ENCODE measurements at places on chromosomes 11 and 22.

- no peak for DNase-seq
These were observed 115.5 kb downstream of the TEAD1 start for GRCh38 chr11:12789596-12790215.

DNA sequence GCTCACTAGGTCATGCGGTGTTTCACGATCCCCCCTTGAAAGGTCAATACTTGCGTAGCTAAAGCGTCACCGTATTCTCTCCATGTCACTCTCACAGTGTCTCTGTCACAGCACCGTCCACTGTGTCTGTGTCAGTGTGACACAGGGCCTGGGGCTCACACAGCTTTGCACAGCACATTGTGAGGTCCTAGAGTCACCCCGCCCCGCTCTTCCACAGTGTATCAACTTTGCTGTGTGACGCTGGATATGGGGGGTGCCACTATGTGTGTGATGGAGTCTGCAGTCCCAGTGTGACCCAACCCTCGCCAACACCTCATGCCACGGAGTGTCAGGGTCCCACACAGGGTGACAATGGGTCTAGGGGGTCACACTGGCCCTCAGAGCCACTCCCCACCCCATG is 583 bp downstream of the P4HA3 start:
- DNase-seq: no peak

DNA sequence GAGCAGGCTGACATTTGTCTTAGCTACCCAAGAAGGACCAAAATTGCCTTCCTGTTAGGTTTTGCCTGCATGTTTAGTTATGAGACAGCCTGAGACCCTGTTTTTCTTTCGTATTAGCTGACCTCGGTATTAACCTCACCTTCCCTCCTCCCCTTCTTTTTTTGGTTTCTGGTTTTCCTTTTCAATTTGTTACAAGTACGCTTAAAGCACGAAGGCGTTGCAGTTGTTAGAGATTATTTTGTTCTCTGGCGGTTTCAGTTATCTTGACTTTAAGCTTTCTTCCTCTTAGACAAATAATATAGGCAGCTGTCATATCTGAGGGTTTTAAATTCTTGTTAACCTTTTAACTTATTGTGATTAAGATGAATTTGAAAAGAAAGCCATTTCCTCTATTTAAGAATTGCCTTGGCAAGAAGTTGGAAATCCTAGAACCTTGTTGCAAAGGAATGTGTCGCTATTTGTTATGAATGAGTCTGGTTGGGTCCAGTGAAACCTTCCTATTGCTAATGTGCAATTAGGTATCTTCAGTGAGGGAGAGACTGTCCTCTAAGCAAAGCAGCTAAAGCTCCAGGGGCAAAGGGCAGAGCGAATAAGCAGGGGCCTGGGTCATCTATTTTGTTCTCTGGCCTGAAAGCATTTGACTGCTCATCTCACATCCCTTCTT is 45.7 kb downstream of the PACS1 start:
- no peak for DNase-seq

GRCh38 chr11:13535819-13536218 is 40.0 kb upstream of the PTH start:
- peak; percentile 10 for DNase-seq

GRCh38 chr11:128407962-128408361 is 179.4 kb downstream of the ETS1 start:
- DNase-seq: no peak

DNA sequence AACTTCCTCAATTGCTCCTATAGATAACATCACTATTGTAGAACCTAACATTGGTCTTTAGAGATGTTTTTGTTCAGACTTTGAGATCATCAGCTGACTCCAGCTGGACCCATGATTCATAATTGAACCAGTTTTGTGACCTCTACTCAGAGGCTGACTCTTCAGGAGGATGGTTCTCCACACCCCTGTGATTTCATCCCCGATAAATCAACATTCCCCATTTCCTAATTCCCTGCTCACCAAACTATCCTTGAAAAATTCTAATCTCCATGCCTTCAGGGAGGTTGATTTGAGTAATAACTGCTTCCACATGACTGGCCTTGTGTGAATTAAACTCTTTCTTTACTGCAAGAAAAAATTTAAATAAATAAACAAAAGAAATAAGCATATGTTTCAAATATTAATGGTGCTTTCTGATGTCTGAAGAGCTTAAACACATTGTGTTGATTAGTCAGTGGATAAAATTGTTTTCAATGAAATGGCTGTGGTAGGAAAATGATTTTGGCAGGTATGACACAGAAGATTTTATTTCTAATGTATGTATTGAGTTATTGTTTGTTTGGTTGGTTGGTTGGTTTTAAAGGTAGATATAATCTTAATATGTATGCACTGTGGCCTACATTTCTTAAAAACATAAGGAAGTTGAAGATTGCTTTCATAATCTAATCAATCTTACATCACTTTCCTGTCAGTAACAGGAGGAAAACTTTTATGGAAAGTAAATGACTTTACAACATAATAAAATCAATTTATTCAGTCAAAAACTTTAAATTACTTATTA is 427.9 kb upstream of the CCDC179 start:
- no peak for DNase-seq

GRCh38 chr11:9341638-9342178 is 27.3 kb upstream of the TMEM41B start:
- no peak for DNase-seq

- DNase-seq: no peak
These were observed 83.3 kb downstream of the SGSM3 start for GRCh38 chr22:40453671-40454070.

GRCh38 chr11:57752954-57753353 is 1.3 kb upstream of the BTBD18 start:
- DNase-seq: no peak

- no peak for DNase-seq
These were observed 155.7 kb downstream of the SNX19 start for GRCh38 chr11:130760515-130761125.

DNA sequence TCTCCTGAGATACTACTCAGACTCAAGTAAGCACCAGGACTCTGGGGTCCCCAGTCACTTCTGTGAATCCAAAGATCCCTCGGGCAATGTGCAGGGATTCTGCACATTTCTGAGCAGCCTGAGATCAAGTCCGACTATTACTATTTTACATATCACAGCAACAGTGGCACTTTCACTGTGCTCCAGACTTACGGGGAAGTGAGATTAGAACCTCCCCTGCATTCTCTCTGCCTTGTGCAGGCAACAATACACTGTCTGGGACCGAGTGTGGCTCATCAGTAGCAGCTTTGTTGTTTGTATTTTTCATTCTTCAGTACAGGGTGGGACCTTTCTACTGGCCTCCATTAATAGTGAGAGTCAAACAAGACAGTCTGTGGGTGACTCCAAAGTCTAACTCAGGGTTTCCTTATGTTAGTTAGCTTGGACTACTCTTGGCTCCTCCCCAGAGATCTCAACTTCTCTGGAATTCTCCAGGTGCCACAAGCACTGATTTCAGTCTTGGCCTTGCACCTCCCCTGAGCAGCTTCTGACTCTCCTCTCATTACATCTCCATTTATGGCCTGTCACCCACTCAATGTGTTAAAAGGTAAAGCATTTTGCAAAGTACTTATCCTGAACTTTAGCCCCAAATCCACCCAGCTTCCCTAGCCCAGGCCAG is 76.2 kb upstream of the TOP3B start:
- no peak for DNase-seq

DNA sequence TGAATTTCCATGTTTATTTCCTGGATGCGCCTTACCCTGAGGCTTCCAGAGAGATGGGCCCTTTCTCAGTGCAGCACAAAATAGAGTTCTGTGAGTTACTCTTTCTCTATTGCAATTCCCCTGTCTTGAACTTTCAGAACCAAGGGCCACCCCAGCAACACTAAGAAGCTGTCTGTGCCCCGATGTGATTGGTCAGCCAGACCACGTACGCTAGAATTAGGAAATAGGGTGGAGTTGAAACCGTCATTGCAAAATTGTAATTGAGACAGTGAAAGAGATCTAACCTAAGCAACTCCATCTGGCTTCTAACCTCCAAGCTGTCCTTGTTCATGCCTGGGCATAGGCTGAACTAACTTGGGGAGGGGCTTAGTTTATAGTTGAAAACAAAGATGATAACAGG is 981.3 kb downstream of the OPCML start:
- DNase-seq: no peak

GRCh38 chr11:44277196-44278090 is 32.5 kb downstream of the ALX4 start:
- no peak for DNase-seq

- DNase-seq: no peak
These were observed 12.5 kb downstream of the KMT5B start for GRCh38 chr11:68200639-68201038.

DNA sequence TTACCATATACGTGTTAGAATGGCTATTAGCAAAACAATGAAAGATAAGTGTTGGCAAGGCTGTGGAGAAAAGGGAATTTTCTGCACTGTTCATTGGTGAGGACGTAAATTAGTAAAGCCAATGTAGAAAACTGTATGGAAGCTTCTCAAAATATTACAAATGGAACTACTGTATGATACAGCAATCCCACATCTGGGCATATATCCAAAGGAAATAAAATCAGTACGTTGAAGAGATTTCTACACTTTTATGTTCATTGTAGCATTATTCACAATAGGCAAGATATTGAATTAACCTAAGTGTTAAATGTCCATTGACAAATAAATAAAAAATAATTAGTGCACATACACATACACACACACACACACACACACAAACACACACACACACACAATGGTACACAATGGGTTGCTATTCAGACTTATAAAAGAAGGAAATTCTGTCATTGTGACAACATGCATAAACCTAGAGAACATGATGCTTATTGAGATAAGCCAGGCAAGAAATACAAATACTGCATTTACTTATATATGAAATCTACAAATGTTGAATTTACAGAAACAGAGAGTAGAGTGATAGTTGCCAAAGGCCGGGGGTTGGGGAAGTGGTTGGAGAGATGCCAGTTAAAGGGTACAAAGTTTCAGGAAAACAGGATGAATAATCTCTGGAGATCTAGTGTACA is 565.8 kb upstream of the LRRC4C start:
- no peak for DNase-seq

GRCh38 chr11:122398167-122398566 is 257.4 kb upstream of the UBASH3B start:
- no peak for DNase-seq

DNA sequence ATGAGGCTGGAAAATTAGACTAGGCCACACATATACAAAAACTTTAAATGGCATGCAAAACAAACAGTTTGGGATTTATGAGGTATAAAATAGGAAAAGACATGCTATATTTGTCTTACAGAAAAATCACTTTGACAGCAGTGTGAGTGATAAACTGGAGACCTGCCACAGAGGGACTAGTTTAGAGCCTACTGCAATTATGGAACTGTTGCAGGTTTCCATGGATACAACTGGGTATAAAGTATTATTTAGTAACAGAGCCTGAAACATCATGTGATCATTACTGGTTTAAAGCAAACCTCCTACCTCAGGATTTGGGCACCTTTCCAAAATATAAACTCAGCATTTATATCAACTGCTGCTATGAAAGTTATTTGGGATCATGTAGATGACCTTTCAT is 1032.5 kb downstream of the DLG2 start:
- DNase-seq: no peak

GRCh38 chr11:2209370-2209801 is 37.8 kb upstream of the TH start:
- DNase-seq: no peak

DNA sequence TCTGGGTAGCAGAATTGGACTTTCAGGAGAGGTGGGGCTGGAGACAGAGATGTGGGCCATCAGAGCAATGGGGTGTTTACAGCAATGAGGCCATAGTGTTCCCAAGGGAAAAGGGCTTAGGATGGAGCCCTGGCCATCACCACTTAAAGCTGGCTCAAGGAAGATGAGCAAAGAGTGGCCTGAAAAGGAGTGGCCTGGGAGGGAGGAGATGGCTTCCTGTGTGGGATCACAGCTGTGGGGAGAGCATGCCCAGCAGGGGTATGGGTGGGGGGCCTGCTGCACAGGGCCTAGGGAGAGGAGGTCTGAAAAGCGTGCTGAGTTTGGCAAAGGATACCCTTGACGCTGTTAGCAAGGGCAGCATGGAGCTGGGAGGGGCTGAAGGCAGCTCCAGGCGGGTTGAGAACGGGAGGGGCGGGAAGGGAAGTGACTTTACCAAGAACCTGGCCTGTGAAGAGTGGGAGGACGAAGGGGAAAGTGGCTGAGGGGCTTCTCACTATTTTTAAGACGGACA is 13.9 kb downstream of the LRRC32 start:
- no peak for DNase-seq

- DNase-seq: no peak
These were observed 53.6 kb upstream of the GRK3 start for GRCh38 chr22:25510876-25511275.

GRCh38 chr22:46810856-46811786 is 48.7 kb downstream of the TBC1D22A start:
- DNase-seq: no peak

DNA sequence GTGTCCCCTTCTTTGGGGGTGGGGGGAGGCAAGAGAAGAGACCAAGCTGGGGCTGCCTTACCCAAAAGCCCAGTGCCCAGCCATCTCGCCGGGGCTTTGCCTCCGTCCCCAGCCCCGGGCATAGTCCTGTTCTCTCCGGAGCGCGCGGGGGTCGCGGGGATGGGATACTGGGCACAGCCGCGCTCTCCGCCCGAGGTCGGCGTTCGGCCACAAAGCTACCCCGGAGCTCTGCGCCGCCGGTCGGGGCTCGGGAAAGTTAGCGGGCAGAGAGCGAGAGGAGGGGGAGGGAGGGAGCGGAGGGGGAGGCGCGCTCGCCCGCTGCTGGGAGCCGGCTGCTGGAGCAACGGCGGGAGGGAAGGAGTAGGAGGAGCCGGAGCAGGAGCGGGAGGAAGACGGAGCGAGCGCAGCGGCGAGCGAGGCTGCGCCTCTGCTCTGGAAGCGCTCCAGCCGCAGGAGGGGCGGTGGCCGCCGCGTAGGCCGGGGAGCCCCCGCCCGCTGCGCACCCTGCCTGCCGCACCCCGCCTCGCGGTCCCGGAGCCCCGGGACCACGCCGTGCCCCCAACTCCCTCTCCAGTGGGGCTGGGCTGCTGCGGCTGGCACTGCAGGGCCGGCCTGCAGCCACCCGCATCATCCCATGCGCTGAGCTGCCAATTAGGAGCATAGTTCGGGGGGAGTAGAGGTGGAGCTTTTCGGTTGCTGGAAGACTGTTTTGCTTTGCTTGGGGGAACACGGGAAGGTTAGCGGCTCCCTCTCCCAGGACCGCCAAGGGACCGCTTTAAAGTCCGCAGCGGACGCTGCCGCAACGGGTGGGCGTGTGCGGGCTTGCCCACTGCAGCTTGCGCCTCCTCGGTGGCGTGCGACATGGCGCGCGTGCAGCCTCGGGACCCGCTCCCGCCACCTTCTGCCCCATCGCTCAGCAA is at the start of gene SCN4B:
Gene SCN4B, minus strand, starts transcription at position 272 of the 920 bp plus-strand sequence. Its CDS starts 150 bp downstream, at position 122.
- DNase-seq: no peak

- no peak for DNase-seq
These were observed 26.3 kb downstream of the MEI1 start for GRCh38 chr22:41725510-41726110.

DNA sequence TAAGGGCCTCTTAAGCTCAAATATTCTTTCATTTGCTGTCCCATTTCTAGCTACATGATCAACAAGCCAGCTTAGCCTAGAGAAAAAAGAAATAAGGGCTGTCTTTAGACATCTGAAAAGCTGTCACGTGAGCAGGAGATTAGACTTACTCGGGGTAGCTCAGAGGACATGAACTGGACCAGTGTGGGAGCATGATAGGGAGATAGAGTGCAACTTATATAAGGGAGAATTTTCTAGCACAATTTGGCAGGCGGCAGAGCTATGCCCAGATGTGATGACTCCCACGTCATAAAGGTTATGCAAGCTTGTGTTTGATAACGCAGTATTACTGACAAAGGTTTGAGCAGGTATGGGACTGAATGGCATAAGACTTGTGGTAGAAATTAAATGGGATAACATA is 28.2 kb upstream of the TPBGL start:
- no peak for DNase-seq

Data from SW 1271 (cell line).